Dorsolateral prefrontal cortex (tissue), 122 donors: ENCODE measurements at places on chromosomes 3 and 15.

DNA sequence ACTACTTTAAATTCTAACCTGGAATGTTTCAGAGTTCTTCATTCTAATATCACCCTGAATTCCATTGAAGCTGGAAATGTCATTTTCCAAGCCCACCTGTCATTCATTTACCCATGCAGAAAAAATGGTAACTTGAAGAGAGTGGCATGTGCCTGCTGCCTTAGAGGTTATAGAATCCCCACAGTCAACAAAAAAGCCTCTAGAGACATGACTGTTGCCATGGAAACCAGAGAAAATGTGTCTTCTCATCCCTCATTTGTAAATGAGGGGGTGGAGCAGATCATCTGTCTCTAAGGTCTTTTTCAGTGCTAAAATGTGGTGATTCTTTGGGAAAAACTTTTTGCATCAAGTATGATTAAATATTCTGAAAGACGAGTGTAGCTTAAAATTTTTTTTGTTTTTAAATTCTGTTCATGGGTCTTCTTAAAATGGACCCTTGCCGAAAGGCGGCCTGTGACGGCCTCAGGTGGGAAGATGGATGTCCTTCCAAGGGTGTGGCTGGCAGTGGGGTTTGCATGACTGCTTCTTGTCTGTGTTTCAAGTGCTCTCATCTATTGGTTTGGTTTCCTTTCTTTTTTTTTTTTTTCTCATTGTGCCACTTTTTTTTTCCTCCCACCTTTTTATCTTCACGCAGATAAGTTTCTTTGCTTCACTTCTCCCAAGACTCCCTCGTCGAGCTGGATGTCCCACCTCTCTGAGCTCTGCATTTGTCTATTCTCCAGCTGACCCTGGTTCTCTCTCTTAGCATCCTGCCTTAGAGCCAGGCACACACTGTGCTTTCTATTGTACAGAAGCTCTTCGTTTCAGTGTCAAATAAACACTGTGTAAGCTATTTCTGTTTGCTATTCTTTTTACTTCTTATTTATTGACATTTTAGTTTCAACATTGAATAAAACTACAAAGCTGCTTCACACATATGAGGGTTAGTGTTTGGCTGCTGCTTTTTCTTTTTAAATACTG lies 23.0 kb downstream of the TPM1 start:
- DNase-seq: no peak

- DNase-seq: no peak
These were observed 38.2 kb downstream of the MAGI1 start for GRCh38 chr3:66000506-66000905.

DNA sequence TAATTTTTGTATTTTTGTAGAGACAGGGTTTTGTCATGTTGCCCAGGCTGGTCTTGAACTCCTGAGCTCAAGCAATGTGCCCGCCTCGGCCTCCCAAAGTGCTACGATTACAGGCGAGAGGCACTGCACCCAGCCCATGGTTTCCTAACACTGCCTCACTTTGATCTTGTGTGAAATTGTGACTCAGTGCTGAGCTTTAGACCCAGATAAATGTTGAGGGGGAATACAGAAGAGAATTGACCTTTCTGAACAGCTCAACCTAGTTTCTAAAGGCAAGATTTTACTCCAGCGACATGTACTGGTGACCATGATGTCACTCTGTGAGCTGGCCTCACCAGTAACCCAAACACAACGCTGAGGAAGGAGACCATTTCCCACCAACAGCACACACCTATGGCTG lies 73.5 kb downstream of the ATP1B3 start:
- no peak for DNase-seq

- no peak for DNase-seq
These were observed 14.3 kb upstream of the FILIP1L start for GRCh38 chr3:100128565-100128964.

GRCh38 chr3:112519424-112520001 lies 20.2 kb upstream of the BTLA start:
- DNase-seq: no peak

DNA sequence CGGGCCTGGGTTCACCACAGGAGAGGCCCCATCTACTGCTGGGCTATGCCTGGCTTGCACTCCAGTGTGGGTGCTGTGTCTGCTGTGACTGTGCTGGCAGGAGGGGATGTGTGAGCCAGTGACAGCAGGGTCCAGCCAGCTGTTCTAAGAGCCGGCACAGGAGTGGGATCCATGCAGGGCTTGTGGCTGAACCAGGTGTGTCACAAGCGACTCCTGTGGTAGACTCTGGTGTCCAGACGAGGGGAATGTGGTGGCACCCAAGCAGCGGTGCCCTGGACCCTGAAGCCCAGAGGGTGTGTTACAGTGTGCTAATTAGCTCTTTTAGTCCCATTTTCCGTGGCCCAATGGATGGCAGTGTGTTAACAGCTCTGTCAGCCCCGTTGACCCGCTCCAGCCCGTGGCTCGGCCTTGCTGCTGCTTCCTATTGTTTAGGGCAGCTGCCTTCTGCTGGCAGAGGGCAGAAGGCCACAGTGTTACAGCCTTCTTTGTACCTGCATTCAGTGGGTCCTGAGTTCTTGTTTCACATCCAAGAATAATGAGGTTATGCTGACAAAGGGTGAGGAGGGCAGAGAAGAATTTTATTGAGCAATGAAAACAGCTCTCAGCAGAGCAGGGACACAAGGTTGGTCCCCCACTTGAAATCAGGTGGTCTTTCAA lies 78.5 kb upstream of the RNU6-1 start:
- no peak for DNase-seq

- no peak for DNase-seq
These were observed 4.4 kb downstream of the MTMR14 start for GRCh38 chr3:9653565-9654248.

DNA sequence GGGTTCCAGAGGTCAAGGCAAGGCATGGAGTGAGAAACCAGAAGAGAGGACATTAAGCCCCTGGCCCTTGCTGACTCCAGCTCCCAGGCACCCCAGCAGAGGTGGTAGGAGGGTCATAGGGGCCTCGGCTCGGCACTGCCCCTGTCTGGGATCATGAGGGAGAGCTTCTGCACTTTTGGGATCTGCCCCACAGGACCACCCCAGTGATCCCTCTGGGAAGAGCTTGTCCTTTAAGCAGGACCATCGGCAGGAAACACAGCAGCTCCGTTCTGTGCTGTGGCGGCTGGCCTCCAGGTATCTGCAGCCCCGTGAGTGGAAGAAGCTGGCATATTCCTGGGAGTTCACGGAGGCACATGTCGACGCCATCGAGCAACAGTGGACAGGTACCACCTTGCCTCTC lies 35.5 kb downstream of the ANKDD1A start:
- no peak for DNase-seq

DNA sequence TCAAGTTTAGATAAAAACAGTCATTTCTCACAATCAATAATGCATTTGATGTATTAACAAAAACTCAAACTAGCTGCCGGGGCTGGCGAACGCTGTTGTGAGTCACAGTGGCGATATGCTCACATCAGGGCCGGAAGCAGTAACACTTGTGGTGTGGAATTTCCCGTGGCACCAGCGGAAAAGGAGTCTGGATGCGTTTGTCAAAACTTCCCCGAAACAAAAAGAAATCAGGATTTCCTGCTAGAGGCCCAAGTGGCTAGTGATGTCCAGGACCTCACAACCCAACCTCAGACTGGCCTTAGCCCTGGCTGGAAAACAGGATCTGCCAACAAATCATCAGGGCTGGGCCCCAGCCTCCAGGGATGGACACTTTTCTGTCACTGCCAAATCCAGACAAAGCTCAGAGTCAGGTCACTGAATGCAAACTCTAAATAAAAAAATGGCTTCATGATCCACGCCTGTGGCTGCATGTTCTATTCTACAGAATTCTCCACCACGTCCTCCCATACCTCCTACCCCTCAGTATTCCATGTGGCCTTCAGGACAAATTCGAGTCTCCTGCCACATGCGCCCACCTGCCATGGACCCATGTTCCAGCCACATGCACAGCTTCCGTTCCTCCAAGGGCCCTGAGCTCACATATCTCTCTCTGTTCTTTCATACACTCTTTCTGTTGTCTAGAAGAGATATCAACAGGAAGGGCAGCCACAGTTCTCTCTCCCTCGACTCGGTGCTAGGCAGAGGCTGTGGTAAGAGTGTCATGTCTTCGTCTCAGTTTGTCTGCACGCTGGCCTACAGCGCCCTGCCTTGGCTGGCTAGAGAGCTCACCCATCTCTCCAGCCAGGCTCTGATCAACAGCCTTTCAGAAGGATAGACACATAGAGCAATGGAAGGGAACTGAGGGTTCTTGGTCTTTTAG lies 35.4 kb downstream of the EHD4 start:
- DNase-seq: no peak
